HCEC 1CT (cell line): ENCODE measurements at places on chromosomes 5 and 9.
A peak's percentile ranks its signal among the peaks of the same experiment; 100 is the strongest.

DNA sequence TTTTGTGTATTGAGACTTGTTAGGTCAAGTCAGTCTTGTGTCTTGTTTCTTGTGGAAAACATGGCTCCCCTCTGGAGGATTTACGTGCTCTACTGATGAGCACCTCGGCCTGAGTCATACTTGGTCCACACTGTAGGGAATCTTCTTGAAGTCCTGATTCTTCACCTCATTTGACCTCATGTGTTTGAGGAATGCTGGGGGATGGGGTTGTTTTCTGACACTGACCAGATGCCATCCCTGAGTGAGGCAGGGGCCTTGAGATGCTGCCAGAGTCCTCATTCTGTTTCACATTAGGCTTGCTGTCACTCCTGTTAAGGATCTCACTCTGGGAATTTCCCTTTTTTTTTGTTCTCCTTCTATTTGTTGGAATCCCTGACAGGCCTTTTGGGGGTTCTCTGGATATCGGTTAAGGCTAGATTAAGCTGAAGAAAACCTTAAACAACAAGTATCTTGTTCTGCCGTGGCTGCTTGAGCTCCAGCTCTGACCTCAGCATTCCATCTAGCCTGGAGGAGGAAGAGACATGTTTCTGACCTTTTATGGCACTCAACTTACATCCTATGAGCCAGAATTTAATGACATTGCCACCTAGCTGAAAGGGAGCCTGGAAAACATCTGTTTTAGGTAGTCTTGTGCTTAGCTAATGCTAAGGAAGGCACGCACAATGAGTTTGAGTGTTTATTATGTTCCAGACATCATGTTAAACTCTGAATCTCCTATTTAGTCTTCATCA is 20.6 kb downstream of the TCOF1 start:
- peak; percentile 97 for DNase-seq

DNA sequence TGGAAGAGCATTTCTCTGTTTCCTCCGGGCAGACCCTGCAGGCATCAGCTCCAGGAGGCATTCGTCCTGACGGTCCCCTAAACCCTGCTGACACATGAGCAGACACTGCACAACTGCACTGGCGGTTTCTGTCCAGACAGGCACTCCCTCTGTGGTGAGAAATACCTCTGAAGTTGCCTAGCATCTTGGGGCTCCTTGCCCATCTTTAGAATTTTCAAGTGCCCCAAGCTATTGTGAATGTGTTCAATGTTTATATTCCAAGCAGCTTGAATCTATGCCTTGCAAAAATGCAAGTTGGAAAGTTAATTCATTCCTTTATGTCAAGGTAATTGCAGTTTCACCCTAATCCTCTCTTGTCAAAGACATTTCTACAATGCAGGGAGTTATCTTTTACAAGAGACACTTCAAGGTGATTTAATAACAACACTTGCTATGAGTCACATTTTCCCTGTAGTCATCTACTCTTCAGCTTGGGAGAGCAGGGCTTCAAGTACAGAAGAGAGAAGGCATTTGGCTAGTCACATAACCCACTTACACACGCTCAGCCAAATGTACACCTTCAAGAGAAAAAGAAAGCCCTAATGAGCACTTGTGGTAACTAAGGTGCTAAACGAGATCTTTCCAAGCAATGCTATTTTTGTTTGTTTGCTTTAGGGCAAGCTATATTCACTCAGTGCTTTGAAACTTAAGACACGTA is 302.5 kb downstream of the MLLT3 start:
- DNase-seq, result peak; percentile 66

DNA sequence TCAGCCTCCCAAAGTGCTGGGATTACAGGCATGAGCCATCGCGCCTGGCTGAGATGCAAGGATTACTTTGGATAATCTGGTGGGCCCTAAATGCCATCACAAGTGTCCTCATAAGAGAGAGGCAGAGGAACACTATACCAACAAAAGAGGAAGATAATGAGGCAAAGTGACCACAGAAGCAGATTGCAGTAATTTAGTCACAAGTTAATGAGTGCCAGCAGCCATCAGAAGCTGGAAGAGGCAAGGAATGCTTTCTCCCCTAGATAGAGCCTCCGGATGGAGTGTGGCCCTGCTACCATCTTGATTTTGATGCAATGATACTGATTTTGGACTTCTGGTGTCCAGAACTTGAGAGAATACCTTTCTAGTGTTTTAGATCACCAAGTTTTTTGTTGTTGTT is 122.3 kb downstream of the SPATA31D1 start:
- no peak for DNase-seq

DNA sequence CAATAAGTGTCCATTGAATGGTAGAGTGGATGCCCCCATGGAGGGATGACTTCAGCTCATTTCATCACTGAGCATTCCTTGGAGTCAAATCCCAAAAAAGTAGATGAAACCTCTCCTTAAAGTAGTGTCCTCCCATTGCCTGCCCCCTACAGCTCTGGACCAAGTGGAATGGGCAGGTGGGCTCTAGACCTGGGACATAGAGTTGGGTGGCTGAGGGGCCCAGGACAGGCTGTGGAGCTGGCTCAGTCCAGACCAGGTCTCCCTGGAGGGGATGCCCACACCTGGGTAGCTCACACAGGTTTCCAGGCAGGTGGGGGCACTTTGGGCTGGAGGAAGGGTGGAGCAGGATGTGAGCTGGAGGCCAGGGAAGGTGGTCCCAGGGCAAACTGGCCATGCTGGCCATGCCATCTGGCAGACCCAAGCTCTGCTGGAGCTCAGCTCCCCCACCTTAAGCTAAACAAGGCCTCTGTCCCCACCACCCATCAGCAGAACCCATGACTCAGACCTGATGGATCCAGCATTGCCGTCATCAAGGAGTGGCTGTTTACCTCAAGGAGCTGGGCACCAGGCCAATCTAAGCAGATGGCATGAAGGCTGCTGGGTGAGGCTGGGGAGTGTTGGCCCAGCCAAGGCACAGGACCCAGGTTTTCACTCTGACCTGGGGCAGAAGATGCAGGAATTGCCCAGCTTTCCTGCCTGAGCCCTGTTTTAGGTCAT is 6.2 kb upstream of the SPINK4 start:
- DNase-seq, result peak; percentile 89

GRCh38 chr5:11602298-11602697 is 301.9 kb downstream of the CTNND2 start:
- DNase-seq, result no peak

DNA sequence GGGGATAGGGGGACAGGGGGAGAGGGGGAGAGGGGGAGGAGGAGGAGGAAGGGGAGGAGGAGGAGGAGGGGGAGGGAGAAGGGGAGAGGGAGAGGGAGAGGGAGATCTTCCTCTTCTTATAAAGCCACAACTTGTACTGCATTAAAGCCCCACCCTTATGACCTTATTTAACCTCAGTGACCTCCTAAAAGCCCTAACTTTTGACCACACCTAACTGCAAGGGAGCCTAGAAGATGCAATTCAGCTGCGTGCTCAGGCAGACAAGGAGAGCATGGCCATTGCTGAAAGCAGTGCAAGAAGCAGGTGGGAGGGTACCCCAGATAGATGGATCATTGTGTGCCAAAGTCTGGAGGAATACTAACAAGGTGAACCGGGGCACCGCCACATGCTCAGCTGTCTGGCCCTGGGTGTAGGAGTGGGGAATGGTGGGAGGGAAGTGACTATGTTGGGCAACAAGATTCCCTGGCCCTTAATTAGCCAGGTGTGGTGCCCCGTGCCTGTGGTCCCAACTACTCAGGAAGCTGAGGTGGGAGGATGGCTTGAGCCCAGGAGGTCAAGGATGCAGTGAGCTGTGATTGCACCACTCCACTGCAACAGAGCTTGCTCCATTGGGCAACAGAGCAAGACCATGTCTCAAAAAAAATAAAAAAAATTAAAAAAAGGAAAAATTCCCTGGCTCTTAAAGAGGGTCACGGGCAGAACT is 125.4 kb upstream of the BOD1 start:
- no peak for DNase-seq

- no peak for DNase-seq
Observed at GRCh38 chr5:99004960-99005359, 76.2 kb upstream of the CHD1 start.

GRCh38 chr5:127702926-127703561 is at the start of gene CCDC192:
Gene CCDC192 (plus strand): TSS chr5:127703391. CDS start chr5:127703446, 55 bp downstream.
- DNase-seq, result no peak

DNA sequence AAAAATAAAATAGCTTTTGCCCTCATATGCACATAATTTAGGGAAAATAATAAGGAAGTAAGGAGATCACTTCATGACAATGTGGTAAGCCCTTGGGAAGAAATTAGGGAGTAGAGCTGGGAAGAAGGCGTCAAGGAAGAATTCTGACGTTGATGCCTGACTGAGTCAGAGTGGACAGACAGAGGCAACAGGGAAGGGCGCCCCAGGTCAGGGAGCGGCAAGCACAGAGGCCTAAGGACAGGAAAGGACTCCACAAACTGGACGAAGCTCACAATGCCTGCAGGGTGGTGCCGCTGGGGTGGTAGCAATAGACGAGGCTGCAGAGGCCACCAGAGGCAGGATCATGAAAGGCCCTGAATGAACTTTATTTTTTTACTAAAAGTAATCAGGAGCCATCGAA is 7.6 kb downstream of the DRD1 start:
- DNase-seq, result no peak

- no peak for DNase-seq
Observed at GRCh38 chr9:115810166-115810565, 343.4 kb upstream of the PAPPA start.

- DNase-seq, result peak; percentile 97
Observed at GRCh38 chr9:91164724-91165520, 196.8 kb downstream of the AUH start.

GRCh38 chr9:99109522-99109921 is 4.6 kb downstream of the TGFBR1 start:
- peak; percentile 80 for DNase-seq

- peak; percentile 96 for DNase-seq
Observed at GRCh38 chr9:92764988-92765936, 629 bp upstream of the BICD2 start.

- DNase-seq, result no peak
Observed at GRCh38 chr5:124582561-124582840, 163.9 kb downstream of the ZNF608 start.

DNA sequence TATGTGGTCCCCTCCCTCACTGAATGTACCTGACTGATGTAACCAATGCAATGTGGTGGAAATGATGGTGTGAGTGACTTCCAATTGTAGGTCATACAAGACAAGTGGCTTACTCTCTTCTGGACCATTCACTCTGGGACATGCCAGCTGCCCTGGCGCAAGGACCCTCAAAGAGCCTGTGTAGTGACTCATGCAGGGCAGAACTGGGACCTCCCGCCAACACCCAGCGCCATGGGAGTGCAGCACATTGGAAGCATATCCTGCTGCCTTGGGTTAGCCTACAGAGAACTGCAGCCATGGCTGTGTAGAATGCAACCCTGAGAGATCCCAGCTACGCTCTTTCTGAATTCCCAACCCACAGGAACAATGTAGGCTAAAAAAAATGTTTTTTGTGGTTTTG is 90.0 kb upstream of the PANK3 start:
- DNase-seq, result no peak

DNA sequence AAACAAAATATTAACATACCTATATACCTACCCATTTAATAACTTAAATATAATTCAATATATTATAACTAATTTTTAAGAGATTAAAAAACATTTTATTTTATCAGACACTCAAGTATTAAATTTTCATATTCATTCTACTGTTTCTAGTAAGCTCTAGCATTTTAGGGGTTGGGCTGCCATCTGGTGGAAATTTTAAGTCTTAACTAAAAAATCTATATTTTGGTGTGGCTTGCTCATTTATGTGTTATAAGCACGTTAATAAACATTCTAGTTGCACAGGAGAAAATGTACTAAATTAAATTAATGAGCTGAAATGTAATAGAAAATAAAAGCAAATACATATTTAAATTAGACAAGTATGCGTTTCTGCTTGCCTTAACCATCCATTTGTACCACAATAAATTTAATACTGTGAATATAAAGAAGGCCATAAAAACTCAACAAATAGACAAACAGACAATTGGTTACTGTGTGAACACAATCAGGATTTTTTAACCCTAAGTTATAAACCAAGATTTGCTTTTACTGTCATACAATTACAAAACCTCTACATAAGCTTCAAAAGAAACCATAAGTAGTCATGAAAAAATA is 1728.3 kb upstream of the CDH9 start:
- DNase-seq, result peak; percentile 69

GRCh38 chr5:1521671-1522600 is 1.8 kb downstream of the LPCAT1 start:
- DNase-seq, result peak; percentile 76

DNA sequence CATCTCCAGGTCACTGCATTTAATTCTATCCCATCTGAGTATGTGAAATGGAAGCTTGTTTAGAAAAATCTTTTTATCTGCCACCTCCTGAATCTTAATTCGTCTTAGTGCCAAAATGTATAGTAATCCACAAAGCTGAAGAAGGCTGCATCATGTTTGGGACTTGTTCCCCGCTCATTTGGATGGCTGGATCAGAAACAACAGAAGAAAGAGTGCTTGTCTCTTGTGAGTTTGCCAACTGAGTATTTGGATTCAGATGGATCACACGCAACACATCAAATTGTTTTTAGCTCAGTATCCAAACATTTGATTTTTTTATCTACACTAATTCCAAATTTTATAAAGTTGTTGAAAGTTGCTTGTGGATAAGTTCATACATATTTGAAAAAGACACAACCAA is 197.2 kb upstream of the PAPPA start:
- DNase-seq, result no peak

DNA sequence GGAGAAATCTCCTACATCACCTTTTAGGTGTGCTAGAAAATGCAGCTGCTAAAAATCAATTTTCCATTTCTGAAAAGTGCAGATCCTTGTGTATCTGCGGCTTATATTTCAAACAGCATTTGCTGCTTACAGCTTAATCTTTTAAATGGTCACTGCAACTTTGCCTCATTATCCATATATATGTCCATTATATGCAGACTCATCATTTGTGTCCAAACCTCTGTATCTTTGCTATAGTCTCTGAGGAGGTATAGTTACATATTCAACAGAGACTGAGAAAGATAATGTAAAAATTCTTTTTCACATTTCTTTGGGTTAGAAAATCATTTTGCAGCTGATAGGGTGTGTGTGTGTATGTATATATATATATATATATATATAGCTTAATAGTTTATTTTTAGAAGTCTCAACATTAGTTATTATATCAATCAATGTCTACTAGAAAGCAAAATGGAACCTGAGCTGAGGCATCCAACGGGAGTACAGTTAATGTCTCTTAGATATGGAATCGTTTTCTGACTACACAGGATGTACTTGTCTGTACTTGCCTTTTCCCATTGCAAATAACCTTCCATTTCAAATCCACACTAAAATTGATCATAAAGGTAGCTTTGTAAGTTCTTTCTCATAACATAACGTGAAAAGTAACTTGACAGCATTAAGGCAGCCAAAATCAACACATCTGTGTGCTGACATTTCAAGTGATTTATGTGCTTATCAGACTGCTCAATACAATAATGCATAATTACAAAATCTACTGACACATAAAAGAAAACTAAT is 267.0 kb upstream of the HAPLN1 start:
- no peak for DNase-seq

GRCh38 chr5:150291388-150292385 is 2.1 kb upstream of the CAMK2A start:
- no peak for DNase-seq

GRCh38 chr5:55920784-55921183 is 69.6 kb downstream of the IL31RA start:
- peak; percentile 19 for DNase-seq

GRCh38 chr9:4794691-4795090 is 1.9 kb downstream of the RCL1 start:
- no peak for DNase-seq

- no peak for DNase-seq
Observed at GRCh38 chr5:139671096-139671841, 23.1 kb downstream of the CXXC5 start.
